ENCODE measurements at places on chromosomes 5 and 9. TPM values are rescaled to one million over a fixed set of nuclear protein-coding genes. Genes with fewer than 3 reads are reported as not detected.

Gene CEP120
- total RNA-seq = 18.3 TPM

Gene RNF180
- 3.0 TPM for total RNA-seq

Gene SPATA31A7
- not detected for total RNA-seq

Gene PRSS3
- total RNA-seq = not detected

Gene GPX8
- 39.3 TPM for total RNA-seq

Gene RLN2
- not detected for total RNA-seq

Gene FOXI1
- total RNA-seq = not detected

Gene LHX3
- total RNA-seq = not detected

Gene ASB6
- 34.0 TPM for total RNA-seq

Gene OLFML2A
- 7.7 TPM for total RNA-seq

Gene JADE2
- total RNA-seq = 28.6 TPM

Gene GABRA1
- not detected for total RNA-seq

Gene SPRY4
- total RNA-seq = 65.7 TPM

Gene MCIDAS
- 2.9 TPM for total RNA-seq

Gene ACTBL2
- total RNA-seq = 0.56 TPM

Gene EGFL7
- 21.5 TPM for total RNA-seq

Gene CDC23
- total RNA-seq = 23.9 TPM

Gene PFN3
- not detected for total RNA-seq

Gene PCDHAC2
- 5.3 TPM for total RNA-seq

Gene LCN9
- total RNA-seq = not detected

Gene TRIM7
- 11.6 TPM for total RNA-seq

Gene HEMGN
- not detected for total RNA-seq

Gene OR1B1
- total RNA-seq = not detected

Gene PCDHB11
- 3.9 TPM for total RNA-seq

Gene DMRT3
- total RNA-seq = not detected

Gene IFNB1
- not detected for total RNA-seq

Gene CCL21
- not detected for total RNA-seq

Gene SPATA6L
- 2.3 TPM for total RNA-seq

Gene PDCD1LG2
- 0.82 TPM for total RNA-seq

Gene PCDHGB3
- 0.83 TPM for total RNA-seq

Gene SLC25A2
- not detected for total RNA-seq

Gene LCN15
- total RNA-seq = not detected

Gene DBH
- total RNA-seq = not detected

Gene TMEM38B
- total RNA-seq = 16.6 TPM

Gene CMYA5
- 0.21 TPM for total RNA-seq

Gene ZDHHC11
- 15.5 TPM for total RNA-seq

Gene BARHL1
- total RNA-seq = not detected

Gene ACER2
- 0.58 TPM for total RNA-seq

Gene IFNW1
- total RNA-seq = not detected

Gene ARL14EPL
- total RNA-seq = 2.3 TPM

Gene HTR1A
- not detected for total RNA-seq

Gene FBP2
- not detected for total RNA-seq

Gene KIAA1958
- total RNA-seq = 3.4 TPM

Gene ABCA2
- total RNA-seq = 21.6 TPM

Gene C9orf153
- not detected for total RNA-seq

Gene FOXD4L6
- 0.05 TPM for total RNA-seq

Gene COL23A1
- total RNA-seq = not detected

Gene PTGER4
- 3.3 TPM for total RNA-seq

Gene DNAJA1
- total RNA-seq = 76.7 TPM

Gene ADGRV1
- 6.0 TPM for total RNA-seq
